ENCODE measurements at places on chromosomes 2 and 18.

DNA sequence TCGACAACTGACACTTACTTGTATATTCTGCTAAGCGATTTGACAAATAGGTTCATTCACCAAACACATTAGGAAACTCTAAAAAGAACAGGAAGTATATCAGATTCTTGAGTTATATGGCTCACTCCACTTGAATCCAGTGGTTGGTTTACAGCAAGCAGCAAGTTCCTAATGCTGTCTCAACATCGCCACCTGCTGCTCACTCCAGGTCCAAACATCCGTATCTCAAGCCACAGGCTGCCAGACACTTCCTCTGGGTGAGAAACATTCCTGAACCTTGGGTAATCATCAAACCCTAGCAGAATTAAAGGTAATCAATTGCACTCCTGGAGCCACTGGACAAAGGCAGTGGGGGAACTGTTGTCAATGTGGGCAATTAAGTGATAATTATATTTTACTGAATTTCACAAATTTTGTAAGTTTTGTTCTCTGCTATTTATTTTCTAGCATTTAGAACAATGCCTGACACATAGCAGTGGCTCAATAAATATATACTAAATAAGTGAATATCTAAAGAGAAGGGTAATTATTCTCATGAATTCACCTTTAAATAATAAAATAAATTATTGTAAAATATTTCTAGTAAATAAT lies 107.1 kb upstream of the TTN start:
- DNase-seq = peak; percentile 67

DNA sequence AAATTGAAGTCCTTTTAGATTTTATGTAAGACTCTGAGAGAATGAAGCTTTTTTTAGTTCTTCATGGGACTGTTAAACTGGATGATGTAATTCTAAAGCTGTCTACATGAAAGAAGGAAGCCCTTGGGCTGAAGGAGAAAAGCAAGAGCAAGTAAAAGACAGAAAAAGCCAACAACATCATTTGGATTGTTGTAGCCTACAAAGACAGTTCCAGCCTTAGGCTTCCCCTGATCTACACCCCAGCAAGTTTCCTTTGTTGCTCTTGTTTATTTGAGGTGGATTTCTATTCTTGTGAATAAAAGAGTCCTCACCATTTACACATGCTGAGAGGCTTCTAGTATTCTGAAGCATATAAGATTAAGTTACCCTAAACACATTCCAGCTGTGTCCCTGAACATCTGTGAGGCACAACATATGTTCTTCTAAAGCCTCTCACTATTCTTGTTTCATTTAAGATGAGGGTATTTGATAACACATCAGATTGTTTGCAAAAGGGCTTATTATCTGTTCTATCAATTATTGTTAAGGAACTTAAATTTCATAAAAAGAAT lies 377.8 kb downstream of the LNPK start:
- DNase-seq = no peak

DNA sequence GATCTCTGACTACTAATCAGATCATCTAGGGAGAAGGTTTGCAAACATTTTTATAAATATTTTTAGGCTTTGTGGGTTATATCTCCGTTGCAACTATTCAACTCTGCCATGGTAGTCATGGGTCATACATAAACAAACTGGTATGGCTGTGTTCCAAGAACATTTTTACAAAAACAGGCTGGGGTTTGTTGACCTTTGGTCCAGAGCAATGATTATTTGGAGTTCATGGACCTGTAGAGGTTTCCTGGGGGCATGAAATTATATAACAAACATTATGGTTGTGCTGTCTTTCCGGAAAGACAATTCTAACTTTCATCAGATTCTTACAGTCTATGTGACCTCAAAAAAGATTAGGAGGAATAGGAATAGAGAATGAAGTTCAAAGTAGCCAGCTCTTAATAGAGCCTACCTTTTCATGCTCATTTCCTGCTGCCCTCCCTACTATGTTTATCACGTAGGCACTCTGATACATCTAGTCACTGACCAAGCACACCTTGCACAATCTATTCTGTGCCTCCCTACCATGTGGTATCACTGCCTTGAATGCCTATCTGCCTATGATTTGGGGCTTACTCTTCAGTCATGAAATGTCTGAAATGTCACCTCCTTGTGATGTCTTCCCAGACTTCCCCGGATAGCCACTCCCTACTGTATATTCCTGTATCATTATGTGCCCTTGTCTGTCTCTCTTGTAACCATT lies 102.4 kb upstream of the SCN1A start:
- DNase-seq = no peak

DNA sequence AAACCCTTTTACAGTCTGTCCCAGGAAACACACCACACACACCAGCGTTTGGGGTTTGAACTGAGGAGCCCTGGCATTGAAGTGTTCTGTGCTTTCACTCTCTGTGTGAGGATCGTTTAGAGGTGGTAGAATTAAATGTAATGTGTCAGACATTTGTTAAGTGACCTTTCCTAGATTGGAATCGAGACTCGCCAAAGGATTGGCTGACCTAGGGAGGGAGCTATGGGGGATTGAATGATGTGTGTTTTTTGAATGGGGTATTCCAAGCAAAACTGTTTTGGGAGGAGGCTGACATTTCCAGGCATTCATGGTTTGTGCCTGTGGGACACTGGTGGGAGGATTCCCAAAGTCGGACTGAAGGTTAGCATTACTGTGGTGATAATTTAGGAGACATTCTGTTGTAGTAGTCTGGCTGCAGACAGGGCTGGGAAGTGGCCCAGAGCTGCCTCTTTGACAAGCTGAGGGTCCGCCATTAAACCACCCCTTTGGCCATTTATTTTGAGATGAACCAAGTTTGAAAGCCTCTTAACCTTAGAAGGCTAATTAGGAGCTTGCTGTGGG lies 1.7 kb downstream of the MYO1B start:
- no peak for DNase-seq

- no peak for DNase-seq
Measured at GRCh38 chr18:76458522-76459311, 36.3 kb downstream of the ZNF516 start.

DNA sequence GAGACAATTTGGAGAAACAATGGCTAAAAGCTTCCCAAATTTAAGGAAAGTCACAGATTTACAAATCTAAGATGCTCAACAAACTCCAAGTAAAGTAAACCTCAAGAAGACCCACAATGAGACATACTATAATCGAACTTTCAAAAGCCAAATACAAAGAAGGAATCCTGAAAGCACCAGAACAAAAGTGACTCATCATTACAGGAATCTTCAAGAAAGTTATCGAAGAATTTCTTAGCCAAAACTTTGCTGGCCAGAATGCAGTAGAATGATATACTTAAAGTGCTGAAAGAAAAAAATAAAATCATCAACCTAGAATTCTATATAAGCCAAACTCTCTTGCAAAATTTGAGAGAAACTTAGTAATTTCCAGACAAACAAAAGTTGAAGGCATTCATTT lies 106.5 kb upstream of the TMEM200C start:
- no peak for DNase-seq

GRCh38 chr2:149463328-149464002 lies 124.1 kb downstream of the MMADHC start:
- DNase-seq = no peak

GRCh38 chr2:233094614-233095013 lies 34.5 kb downstream of the INPP5D start:
- no peak for DNase-seq

DNA sequence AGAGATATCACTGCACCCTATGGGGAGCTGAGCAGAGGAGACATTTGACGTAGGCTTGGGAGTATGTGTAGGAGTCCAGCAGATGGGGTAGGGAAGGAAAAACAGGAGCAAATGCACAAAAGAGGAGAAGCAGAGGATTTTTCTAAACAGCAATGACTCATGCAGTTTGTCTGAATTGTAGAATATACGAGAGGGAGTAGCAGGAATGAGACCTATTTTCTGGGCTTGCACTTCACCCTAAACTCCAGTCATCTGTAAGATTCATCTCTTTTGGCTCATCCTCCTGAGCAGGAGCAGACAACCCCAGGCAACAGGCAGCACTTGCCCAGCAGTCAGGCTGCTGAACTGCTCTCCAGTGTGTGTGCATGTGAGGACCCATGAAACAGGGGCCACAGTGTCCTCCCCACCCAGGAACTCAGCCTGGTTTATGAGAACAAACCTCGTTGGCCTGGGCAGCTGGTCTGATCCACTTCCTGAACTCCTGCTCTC lies 100.2 kb upstream of the CDC42EP3 start:
- no peak for DNase-seq

- no peak for DNase-seq
Measured at GRCh38 chr18:24369426-24369825, 28.2 kb downstream of the OSBPL1A start.

DNA sequence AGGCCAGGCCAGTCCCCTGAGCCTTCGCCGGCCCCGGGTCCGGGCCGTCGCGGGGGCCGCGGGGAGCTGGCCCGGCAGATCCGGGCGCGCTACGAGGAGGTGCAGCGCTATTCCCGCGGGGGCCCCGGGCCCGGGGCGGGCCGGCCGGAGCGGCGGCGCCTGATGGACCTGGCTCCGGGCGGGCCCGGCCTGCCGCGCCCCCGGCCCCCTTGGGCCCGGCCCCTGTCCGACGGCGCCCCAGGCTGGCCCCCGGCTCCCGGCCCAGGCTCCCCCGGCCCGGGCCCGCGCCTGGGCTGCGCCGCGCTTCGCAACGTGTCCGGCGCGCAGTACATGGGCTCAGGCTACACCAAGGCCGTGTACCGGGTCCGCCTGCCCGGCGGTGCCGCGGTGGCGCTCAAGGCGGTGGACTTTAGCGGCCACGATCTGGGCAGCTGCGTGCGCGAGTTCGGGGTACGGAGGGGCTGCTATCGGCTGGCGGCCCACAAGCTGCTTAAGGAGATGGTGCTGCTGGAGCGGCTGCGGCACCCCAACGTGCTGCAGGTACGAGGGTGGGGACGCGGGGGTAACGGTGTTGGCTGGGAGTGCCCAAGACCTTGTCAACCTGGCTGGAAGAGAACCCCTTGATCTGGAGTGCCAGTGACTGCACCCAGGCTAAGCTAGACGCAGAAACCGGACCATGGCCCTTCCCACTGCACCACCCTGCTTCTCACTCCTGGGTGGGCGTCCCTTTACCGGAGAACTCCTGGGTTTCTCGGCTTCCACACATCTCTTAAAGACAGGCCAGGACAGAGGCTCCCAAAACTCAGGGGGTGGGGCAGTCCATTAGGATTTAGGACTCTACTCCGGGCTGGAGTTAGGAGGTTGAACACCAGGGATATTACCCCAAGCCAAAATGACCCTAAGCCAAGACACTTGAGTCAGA lies 739 bp downstream of the PKDCC start:
- no peak for DNase-seq

All from right renal pelvis (tissue), 4 donors.